Liver (tissue), 10 donors: ENCODE measurements at places on chromosomes 12 and 14. TPM values are rescaled to one million over a fixed set of nuclear protein-coding genes. Genes with fewer than 3 reads are reported as not detected.

DNA sequence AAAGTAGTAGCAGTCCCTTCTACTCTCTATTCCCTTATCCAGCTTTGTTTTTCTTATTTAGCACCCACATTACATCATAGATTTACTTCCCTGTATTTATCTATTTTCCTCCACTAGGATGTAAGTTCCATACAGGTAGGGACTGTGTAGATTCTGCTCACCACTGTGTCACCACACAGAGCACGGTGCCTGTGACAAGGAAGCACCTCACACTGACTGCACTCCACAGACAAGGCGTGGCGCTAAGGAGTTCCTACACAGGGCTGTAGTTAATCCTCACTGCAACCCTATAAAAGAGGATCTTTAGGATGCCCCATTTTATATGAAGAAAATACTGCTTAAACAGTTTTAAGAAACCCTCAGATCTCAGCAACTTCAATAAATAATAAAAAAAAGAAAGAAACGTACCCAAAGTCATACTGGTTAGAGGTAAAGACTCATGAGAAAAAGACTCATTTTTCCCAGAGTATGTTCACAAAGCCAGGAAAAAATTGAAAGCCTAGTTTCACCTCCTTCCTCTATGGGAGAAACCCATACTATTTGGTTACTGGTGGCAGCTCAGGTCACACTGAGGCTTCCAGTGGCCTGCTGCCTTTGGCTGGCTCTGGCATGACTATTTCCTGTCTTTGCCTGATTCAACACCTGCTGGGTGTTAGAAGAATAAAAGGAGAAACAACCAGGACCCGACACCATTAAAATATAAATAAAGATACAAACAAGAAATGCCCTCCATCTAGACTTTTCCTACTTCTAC lies 36.9 kb downstream of the RAD9B start:
- DNase-seq: no peak

DNA sequence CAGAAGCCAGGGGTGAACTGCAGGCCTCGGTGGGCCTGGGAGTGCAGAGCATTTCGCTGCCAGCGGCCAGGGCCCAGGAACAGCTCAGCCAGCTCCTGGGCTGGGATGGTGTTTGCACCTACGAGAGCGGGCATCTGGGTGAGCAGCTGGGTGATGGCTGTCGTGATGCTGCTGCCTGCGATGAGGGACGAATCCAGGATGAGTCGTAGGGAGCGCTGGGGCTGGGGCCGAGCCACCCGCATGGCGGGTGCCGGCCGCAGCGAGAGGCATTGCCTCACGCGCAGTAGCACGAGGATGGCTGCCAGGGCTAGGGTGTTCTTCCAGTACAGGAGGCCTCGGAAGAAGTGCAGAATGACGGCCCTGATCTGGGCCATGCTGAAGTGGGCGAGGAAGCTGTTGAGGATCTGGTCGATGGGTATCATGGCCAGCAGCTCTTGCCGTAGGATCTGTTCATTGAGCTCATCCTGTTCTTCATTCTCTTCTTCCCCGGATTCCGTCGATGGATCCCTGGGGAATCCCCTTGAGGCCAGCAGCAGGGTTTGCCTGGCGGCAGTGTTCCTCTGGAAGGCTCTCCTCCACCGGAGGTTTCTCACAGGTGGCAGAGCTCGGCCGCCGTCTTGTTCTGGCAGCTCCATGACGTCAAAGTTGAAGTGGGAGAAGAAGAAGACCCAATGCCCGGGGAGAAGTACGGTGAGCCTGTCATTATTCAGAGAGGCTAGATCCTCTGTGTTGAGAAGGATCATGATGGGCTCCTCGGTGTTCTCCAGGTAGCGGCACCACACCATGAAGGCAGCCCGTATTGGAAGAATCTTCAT lies 22.1 kb downstream of the RTL1 start:
- DNase-seq: no peak

DNA sequence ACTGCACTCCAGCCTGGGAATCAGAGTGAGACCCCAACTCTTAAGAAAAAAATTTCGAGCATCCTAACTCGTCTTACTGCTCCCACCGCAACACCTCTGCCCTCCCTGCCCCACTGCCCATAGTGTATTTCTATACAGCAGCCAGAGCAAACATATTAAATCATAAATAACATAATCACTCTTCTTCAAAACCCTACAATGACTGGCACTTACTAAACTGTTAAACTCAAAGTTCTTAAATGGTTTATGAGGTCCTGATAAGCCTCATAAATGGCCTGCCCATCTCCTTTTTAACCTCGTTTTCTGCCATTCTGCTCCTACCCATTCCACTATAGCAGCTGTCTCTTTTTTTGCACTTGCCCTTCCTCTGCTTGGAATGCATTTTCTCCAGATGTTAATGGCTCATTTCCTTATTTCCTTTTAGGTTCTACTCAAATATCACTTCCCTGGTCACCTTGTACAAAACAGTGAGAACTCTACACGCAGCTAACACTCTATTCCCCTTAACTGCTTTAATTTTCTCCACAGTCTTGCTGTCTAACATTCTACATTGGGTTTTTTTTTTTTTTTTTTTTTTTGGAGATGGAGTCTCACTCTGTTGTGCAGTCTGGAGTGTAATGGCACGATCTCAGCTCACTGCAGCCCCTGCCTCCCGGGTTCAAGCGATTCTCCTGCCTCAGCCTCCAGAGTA lies 45.2 kb downstream of the CDK17 start:
- DNase-seq: no peak

- no peak for DNase-seq
Measured at GRCh38 chr12:58513852-58514251, 406.5 kb downstream of the LRIG3 start.

DNA sequence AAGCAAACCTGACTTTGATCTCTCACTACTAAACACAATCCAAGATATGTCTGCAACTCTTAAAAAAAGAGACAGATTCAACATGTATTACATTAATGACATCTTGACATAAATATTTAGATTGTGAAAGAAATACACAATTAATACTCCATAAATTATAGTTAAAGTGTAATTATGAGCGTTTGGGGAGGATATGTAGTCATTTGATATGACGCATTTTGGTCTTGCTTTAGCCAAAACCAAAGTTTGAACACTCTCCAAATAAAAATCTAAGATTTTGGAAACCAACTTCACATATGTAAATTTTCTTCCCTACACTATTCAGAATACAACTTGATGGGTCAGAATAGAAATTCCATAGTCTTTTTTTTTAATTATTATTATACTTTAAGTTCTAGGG lies 1257.6 kb downstream of the SLC16A7 start:
- DNase-seq: no peak

- no peak for DNase-seq
Measured at GRCh38 chr12:124457287-124458219, 109.9 kb downstream of the NCOR2 start.

- peak; percentile 66 for DNase-seq
Measured at GRCh38 chr12:29552324-29552927, 54.9 kb upstream of the OVCH1 start.

DNA sequence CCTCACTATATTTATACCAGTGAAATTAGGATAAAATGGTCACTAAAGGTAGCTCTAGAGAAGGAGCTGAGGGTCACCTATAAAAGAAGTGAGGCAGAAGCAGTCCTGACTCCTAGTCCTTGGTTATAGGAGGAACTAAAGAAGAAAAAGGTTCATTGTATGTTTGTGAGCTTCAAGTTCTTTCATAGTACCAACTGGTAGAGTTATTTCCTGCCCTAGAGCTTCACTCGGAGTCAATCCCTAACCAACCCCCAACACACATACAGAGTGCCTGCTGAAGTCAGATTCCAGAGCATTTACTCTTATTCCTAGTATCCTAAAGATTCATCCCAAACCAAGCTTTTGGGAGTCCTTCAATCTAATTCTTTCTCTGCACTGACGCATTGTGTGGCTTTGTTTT lies 29.3 kb upstream of the FRMD6 start:
- DNase-seq: no peak

DNA sequence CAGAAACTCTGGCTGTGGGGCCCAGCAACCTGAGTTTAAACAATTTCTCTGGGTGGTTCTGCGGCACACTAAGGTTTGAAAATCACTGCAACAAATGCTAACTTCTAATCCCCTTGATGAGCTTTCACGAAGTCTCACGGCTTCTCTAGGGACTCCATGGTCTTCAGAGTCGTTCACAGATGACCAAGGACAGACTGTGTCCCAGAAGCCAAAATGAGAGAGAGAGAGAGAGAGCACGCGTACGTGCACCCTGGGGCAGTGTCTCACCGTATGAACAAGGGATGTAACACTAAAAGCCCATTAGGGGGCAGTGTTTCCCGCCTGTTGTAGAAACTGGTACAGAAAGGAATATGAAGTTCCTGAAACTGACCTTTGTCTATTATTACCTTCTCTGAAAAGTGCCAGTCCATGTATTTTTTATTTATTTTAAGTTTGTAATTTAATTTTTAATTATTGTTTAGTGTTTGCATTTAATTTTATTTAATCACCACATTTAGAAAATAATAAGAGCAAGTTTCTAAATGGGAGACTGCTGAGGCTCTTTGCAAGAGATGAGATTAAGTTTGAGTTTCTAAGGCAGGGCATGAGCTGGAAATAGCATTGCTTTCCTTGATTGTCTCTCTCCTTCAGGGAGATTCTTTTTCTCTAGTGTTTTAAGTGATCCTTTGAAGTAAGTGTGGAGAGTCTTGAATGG lies 3.4 kb downstream of the APOLD1 start:
- peak; percentile 61 for DNase-seq

GRCh38 chr12:19288603-19289244 lies 150.6 kb upstream of the AEBP2 start:
- DNase-seq: no peak

GRCh38 chr12:105167346-105167745 lies 59.8 kb downstream of the WASHC4 start:
- DNase-seq: no peak

GRCh38 chr14:102518063-102518648 lies 8.6 kb upstream of the ANKRD9 start:
- DNase-seq: no peak

DNA sequence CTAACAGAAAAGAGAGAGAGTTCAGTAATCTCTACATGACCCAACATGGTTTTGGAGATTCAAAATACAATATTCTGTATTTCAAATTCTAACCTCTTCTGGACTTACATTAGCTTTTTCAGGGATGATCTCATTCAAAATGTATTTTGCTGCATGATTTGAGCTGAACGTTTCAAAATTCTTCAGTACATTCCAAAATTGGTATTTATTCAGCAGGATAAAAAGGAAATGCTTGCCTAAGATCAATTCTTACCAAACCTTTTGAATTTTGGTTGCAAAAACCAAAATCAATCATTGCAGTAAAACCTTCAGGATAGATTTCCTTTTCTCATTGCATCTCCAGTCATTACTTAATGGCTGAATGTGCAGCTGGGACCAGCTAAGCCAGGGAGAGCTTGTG lies 1761.3 kb upstream of the SEL1L start:
- no peak for DNase-seq

- DNase-seq: no peak
Measured at GRCh38 chr12:6062757-6063735, 61.4 kb downstream of the VWF start.

DNA sequence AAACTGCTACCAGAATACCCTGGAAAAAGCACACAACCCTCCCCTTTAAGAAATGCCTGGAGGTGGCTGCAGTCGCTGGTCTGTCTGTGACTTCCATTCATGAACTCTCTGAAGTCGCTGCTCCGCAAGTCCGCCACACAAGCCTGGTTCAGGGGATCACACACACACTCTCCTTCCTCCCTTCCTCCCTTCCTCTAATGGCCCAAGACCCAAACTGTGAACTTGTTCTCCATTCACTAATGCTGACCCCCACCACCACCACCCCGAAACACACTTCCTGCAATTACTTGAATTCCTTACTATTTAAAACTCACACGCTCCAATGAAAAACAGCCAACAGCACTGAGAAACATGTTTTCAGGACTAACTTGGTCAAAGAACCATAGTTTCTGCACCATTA lies 1.0 kb upstream of the LMO3 start:
- no peak for DNase-seq

DNA sequence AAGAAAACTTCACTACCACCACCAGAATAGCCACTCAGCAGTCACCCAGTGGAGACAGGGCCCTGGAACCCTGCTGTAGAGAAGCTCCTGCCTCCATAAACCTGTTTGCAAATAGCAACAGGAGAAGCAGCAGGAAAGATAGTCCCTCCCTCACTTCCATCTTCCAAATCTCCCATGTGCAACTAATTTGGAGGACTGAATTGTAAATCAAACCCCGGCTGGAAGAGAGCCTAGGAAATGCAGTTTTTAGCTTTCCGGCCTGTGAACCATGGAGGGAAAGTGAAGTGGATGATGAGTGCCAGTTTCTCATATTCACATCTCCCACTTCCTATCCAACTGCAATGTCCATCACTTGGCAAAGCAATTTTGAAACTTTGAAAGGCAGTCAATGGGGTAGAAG lies 167.2 kb upstream of the FRMD6 start:
- DNase-seq: no peak

GRCh38 chr12:47868552-47869031 lies 36.2 kb downstream of the VDR start:
- no peak for DNase-seq

Gene TEX22
- total RNA-seq: 0.14 TPM

Gene DERA
- 65.2 TPM for total RNA-seq

Gene TRMT5
- 4.7 TPM for total RNA-seq

Gene FGD6
- total RNA-seq: 2.9 TPM

Gene AKAP5
- 0.28 TPM for total RNA-seq

Gene CCDC196
- 5.4 TPM for total RNA-seq

Gene OTOGL
- 0.08 TPM for total RNA-seq

Gene ACIN1
- total RNA-seq: 50.6 TPM
